Endothelial cell of umbilical vein (primary cell): ENCODE measurements at places on chromosomes 4 and X.

GRCh38 chr4:71772592-71772991 is 11.3 kb downstream of the GC start:
- H3K4me3 ChIP-seq = no peak overlapping the region
- no peak overlapping the region for H3K27ac ChIP-seq
- no peaks in the 10 kb centered on the region for H3K36me3 ChIP-seq
- no peak for DNase-seq
- no peaks in the 10 kb centered on the region for H3K4me1 ChIP-seq
- no peaks in the 10 kb centered on the region for H3K27me3 ChIP-seq

GRCh38 chrX:109350551-109350950 is 131.3 kb downstream of the GUCY2F start:
- no peaks in the 10 kb centered on the region for H3K36me3 ChIP-seq
- H3K4me3 ChIP-seq = no peak overlapping the region
- no peak for DNase-seq
- H3K27ac ChIP-seq = no peak overlapping the region
- H3K4me1 ChIP-seq = peaks cover 15% of the 10 kb centered on the region

DNA sequence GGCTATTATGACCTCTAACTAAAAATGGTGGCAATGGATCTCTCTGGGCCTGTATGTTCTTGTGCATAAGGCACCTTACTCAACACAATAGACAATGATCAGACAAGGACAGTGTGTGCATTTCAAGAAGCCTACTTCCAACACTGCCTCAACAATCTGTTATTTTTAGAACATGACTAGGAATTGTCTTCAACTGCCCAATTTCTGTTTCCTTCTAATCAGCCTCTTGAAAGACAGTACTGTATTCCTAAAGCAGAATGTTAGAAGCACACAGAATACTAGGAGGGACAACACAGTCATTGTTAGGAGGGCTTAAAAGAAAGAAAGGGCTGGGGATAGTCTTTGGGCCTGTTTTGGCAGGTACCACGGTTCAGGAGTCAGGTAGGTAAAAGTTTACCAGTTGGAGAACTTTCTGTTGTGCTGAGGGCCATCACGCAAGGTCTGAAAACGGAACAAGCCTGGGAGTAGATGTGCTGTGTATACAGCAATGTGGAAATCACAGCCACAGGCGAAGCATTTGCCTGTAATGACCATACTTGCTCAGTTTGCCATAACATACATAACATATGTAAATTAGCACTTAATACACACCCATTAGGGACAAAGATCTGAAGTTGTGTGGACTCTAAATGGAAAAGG is 100.8 kb upstream of the ATXN3L start:
- H3K36me3 ChIP-seq = no peaks in the 10 kb centered on the region
- no peaks in the 10 kb centered on the region for H3K27me3 ChIP-seq
- DNase-seq = no peak
- H3K4me1 ChIP-seq = peaks cover 9% of the 10 kb centered on the region
- H3K27ac ChIP-seq = no peak overlapping the region

- DNase-seq = no peak
- H3K36me3 ChIP-seq = no peaks in the 10 kb centered on the region
- no peaks in the 10 kb centered on the region for H3K27me3 ChIP-seq
- H3K4me3 ChIP-seq = no peak overlapping the region
- H3K27ac ChIP-seq = no peak overlapping the region
- H3K4me1 ChIP-seq = no peaks in the 10 kb centered on the region
These were observed 753.5 kb upstream of the PCDH10 start for GRCh38 chr4:132395561-132395960.

GRCh38 chrX:68851082-68851481 is 22.3 kb downstream of the EFNB1 start:
- H3K27me3 ChIP-seq = no peaks in the 10 kb centered on the region
- H3K27ac ChIP-seq = no peak overlapping the region
- no peaks in the 10 kb centered on the region for H3K4me1 ChIP-seq

DNA sequence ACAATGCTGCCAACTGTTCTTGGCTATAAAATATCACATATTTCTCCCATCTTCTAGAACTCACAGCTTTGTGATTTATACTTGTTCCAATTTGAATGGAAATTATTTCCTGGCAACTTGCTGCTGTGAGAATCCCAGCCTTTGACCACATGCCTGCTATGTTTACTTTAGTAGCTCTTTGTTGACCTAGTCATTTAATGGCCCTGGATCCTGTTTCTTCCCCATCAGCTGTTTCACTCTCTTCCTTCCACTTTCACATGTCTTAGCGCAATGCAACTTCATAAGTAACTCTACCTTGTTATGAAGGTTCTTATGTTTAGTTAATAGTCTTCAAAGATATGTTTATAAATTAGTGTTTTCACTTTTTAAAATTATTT is 1973.6 kb upstream of the AGA start:
- no peak for DNase-seq
- H3K27ac ChIP-seq = no peak overlapping the region
- no peaks in the 10 kb centered on the region for H3K36me3 ChIP-seq
- no peak overlapping the region for H3K4me3 ChIP-seq
- H3K27me3 ChIP-seq = no peaks in the 10 kb centered on the region
- H3K4me1 ChIP-seq = no peaks in the 10 kb centered on the region

DNA sequence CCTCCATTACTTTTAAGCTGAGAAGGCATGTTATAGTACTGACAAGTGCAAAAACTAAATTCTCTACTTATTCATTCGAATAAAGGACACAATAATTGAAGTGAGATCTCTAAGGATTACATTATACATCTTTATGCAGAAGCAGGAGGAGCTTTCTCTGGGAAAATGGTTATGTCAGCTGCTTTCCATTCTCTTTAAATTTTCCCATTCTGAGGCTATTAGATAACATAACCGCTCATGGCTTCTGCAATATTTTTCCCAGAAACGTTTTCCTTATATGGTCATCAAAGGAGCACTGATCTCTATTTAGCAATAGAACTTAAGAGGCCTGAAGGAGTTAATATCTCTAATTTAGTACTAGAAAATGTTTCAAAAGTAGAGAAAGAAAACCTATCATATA is 221.6 kb downstream of the NSUN7 start:
- peaks cover 3% of the 10 kb centered on the region for H3K36me3 ChIP-seq
- H3K27me3 ChIP-seq = no peaks in the 10 kb centered on the region
- H3K4me3 ChIP-seq = no peak overlapping the region
